ENCODE measurements at places on chromosomes 1 and 21.

GRCh38 chr1:186957314-186957713 is 128.6 kb downstream of the PLA2G4A start:
- no peak for DNase-seq

DNA sequence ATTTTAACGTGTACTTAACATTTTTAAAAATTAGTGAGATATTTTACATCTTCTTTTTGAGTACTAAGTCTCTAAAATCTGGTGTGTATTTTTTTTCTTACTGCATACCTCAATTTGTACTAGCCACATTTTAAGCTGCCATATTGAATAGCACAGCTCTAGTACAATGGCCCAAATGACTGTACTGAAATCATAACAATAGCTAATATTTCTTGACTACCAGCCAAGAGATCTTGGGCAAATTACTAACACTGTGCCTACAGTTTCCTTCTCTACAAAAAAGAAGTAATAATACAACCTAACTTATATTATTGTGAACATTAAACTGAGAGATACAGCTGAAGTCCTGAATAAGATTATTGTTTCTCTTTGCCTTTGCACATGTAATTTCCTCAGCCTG is 57.2 kb downstream of the CDC7 start:
- DNase-seq = no peak

DNA sequence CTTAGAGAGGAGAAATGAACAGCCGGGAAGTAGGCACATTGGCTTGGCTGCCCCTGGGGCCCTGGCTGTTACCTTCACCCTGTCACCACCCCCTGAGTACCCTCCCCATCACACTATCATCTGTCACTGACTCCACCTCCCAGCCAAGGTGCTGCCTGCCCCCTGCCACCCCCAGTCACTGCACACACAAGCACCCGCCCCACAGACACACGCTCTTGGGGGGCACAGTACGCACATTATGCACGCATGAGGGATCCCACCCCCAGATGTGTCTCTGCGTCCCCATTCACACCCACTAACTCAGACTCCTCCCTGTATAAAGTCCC is 223.3 kb downstream of the PTPRU start:
- DNase-seq = no peak

DNA sequence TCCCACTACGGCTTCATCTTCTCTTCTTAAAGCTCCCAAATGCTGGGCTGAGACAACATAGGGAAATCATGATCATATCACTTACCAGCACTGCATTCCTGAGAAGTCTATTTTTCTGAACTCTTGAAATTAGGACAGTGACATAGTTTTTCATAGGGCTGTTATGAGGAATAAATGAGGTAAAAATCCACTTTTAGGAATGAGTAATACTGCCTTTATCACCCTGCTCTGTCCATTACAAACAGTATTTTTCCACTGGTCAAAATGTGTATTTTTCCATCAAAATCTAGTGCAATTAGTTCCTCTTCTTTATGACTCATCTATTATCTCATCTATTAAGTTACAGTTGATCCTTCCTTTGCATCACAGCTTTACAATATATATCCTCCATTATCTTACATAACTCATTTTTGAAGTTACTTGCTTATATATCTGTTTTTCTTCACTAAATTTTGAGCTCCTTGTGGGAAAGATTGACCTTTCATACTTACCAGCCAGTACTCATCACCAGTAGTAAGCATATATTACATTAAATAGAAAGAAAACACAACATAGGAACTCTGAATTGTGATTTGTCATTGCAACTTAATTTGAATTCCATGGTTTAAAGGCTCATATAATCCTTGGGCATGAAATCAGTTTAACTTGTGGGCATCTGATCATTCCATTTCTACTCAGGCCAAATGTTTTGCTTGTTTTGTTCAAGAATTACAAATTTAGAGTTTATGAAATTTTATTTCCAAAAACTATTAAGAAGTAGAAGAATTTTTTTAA is 37.1 kb downstream of the PRRX1 start:
- DNase-seq = no peak

DNA sequence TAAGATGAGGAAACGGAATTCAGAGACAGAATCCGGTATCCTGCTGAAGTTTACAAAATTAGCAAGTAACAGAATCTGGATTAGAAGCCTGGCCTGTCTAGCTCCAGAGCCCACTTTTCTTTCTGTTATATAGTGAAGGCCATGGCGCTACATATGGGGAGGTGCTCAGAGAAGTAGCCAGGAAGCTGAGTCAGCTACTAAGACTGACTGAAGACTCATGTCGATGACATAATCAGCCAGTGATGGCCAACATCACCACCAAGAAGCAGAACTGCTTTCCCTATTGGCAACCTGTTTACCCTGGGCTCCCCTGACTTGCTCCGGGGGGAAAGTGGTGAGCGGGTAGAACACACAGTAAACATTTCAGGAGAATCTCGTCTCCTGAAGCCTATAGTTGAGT is 18.8 kb downstream of the LRRC52 start:
- DNase-seq = no peak

DNA sequence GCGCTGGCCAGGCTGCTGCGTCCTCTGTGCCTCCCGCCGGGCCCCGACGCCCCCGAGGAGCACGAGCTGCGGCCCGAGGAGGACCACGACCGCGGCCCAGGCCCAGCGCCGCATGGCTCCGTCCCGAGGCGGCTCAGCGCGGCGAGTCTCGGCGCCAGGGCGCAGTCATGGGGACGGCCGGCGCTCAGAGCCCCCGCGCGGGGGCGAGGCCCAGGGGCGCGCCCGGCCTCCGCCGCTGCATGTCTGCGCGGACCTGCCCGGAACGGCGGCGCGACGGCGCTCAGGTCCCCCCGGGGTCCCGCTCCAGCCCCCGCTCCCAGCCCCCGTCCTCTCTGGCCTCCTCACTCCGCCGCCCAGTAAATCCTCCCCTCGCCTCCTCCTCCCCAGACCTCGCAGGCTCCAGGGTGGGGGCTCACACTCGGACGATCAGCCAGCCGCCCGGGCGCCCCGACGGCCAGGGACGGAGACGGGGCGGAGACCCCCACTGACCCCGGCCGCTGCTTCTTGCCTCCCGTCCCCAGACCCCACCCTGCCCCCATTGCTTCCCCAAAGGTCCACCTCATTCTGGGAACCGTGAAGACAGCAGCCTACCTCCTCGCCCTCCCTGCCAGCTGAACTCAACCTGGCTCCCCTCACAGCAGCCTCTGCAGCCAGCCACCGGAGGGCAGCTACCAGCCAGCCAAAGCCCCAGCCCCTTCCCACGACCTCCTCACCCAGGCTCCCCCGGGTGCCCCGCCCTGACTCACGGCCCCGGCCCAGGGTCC is at the start of gene C1QTNF12:
Gene C1QTNF12, minus strand, starts transcription at position 146 of the 764 bp plus-strand sequence. Its CDS starts 32 bp downstream, at position 114.
- no peak for DNase-seq

GRCh38 chr21:31946231-31946630 is 73.4 kb downstream of the HUNK start:
- no peak for DNase-seq

- no peak for DNase-seq
Measured at GRCh38 chr1:6302568-6302967, 41.7 kb upstream of the GPR153 start.

GRCh38 chr1:216670118-216670883 is 52.9 kb downstream of the ESRRG start:
- no peak for DNase-seq

DNA sequence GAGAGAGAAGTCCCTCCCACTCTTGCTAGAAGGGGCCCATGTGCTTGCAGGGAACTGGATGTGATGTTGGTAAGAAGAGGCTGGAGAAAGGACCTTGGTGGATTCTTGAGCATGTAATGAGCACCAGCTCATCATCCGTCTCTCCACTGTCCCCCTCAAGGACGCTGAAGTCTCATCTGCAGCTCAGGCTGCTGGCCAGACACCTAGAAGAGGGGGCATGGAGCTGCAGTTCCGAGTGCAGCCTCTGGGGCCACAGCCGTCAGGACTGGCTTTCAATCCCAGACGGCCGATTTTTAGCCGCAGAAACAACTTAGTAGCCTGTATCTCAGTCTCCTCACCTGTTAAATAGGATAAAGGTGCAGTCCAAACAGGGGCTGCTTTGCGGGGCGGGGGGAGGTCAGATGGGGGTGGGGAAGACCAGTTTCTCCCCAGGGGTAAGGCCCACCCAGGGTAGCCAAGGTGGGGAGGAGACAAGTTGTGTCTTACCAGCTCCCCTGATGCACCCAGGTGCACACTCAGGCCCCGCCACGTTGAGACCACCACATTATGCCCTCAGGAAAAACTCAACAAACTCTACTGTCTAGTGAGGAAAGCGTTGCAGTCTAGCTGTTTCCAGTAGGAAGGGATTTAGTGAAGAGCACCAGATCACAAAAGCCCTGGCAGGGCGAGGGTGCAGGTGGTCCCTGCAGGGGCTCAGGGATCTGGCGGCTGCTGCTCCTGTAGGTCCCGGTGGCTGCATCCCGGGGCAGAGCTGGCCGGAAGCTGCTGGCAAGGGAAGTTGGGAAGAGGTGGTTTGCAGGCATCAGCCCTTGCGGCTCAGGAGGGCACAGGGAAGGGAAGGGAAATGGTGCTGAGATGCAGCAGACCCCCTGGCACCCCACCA is 29.5 kb downstream of the LDLRAP1 start:
- DNase-seq = peak; percentile 66

DNA sequence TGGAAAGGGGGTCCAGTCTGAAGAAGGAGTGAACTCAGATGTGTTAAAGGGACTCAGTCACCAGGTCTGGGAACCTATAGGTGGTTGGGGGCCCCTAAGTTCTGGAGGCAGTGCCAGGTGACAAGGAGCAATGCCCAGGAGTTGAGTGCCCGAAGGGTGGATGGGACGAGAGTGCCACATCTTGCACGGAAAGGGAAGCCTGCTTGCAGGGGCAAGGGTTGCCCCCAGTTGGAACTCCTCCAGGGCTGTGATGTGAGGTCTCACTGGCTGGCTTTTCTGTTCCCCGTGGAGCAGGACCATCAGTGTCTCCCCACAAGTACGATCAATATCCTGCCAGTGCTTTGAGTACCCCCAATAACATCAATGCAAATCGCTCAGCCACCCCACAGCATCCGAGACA is 107.3 kb downstream of the TOMM20 start:
- DNase-seq = no peak

- DNase-seq = no peak
Measured at GRCh38 chr1:9150582-9151327, 21.9 kb upstream of the GPR157 start.

GRCh38 chr1:245501633-245502032 is 346.8 kb downstream of the KIF26B start:
- DNase-seq = no peak

- no peak for DNase-seq
Measured at GRCh38 chr1:11797525-11798216, 8.1 kb downstream of the MTHFR start.

GRCh38 chr1:221740369-221740992 is 1.4 kb downstream of the DUSP10 start:
- DNase-seq = no peak

GRCh38 chr1:38275960-38276359 is 229.4 kb upstream of the POU3F1 start:
- DNase-seq = no peak

GRCh38 chr1:164640686-164641352 is 81.8 kb downstream of the PBX1 start:
- no peak for DNase-seq

- no peak for DNase-seq
Measured at GRCh38 chr1:159895286-159895685, 4.7 kb downstream of the CFAP45 start.

DNA sequence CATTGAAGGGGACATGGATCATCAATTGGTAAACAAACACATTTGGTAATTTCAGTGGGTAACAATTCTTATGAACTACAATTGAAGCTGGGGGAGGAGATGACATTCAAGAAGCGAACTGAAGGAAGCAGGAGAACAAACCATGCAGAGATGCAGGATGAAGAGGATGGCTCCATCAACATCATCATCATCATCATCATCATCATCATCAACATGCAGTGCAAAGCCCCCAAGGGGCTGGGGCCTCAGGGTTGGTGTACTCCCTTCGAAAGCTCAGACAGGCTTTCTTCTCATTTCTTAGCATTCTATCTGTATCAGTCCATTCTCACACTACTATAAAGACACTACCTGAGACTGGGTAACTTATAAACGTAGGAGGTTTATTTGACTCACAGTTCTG is 105.8 kb downstream of the DUSP10 start:
- DNase-seq = no peak

DNA sequence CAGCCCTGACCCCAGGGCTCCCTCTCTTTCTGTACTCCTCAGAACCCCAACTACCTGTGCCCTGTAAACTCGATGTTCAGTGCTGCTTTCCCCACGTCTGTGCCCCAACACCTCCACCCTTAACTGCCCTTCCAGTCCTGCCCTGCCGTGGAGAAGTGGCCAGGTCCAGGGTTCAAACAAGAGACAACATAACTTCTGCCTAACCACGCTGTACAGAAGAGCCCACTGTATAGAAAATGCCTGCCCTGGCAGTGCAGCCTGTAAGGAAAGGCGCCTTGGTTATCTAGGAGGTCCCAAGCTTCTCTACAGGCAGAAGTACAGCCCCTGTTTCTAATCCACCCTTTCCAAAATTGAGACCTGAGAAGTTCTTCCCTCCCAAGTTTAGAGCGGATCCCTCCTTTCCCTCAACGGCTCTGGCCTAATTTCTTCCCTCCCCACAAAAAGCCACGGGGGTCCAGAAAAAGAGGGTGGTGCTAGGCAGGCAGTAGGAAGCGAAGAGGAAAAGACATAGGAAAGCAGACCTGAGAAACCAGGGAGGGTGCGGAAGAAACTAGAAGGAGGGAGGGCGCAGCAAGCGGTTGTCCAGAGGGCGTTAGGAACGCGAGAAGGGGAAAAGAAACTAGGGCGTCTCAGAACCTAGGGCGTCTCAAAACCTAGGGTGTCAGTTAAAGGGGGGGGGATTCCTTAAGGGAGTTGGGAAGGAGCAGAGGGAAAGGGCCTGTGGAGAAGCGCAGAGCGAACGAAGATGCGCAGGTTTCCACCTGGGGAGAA is 3.2 kb downstream of the DMRTA2 start:
- no peak for DNase-seq

GRCh38 chr1:18996548-18997177 is 40.2 kb upstream of the IFFO2 start:
- peak; percentile 19 for DNase-seq

All from activated CD4-positive, alpha-beta memory T cell treated with anti-CD3 and anti-CD28 coated beads for 36 hours (primary cell).